ENCODE measurements at places on chromosomes 7 and 10. TPM values are rescaled to one million over a fixed set of nuclear protein-coding genes. Genes with fewer than 3 reads are reported as not detected.

The IQUB gene
- not detected for total RNA-seq

The TMEM120A gene
- 41.5 TPM for total RNA-seq

The DNTT gene
- not detected for total RNA-seq

The ADAM8 gene
- 70.0 TPM for total RNA-seq

The DDC gene
- not detected for total RNA-seq

The ZNF438 gene
- 2.9 TPM for total RNA-seq

The LRRN3 gene
- 101 TPM for total RNA-seq

The C10orf105 gene
- total RNA-seq, result 0.04 TPM

DNA sequence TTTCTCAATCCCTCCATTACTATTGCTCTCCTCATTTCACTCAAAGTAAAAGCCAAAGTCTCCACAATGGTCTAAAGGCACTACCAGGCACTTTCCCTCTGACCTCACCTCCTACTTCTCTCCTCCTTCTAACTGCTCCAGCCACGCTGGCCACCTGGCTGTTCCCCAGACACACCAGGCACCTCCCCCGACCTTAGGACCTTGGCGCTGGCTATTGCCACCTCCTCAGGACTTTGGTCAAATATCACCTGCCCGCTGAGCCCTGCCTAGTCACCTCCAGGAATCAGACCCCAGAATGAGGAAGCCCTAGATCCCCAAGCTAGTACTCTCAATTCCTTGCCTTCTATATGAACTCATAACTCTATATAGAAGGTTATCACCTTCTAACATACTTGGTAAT lies 66.2 kb upstream of the STEAP1B start:
- no peak overlapping the region for H3K27ac ChIP-seq
- no peaks in the 10 kb centered on the region for H3K36me3 ChIP-seq
- H3K27me3 ChIP-seq, result no peaks in the 10 kb centered on the region
- H3K4me3 ChIP-seq, result no peak overlapping the region

GRCh38 chr7:141785706-141786552 lies 4.1 kb upstream of the TAS2R5 start:
- no peak for DNase-seq
- peaks cover 5% of the 10 kb centered on the region for H3K36me3 ChIP-seq
- H3K27me3 ChIP-seq, result no peaks in the 10 kb centered on the region

GRCh38 chr7:106290319-106290718 lies 5.5 kb upstream of the NAMPT start:
- H3K27me3 ChIP-seq, result no peaks in the 10 kb centered on the region
- H3K36me3 ChIP-seq, result no peaks in the 10 kb centered on the region
- H3K4me3 ChIP-seq, result no peak overlapping the region
- H3K4me1 ChIP-seq, result peaks cover 7% of the 10 kb centered on the region

- H3K4me3 ChIP-seq, result no peak overlapping the region
- no peaks in the 10 kb centered on the region for H3K27me3 ChIP-seq
- no peak for DNase-seq
- no peaks in the 10 kb centered on the region for H3K4me1 ChIP-seq
- no peaks in the 10 kb centered on the region for H3K36me3 ChIP-seq
These were observed 374.0 kb downstream of the CALN1 start for GRCh38 chr7:72038022-72038732.

GRCh38 chr10:89837165-89838043 lies 136.0 kb downstream of the KIF20B start:
- peak; percentile 34 for DNase-seq
- no peaks in the 10 kb centered on the region for H3K4me1 ChIP-seq
- H3K36me3 ChIP-seq, result no peaks in the 10 kb centered on the region
- H3K27ac ChIP-seq, result no peak overlapping the region
- H3K27me3 ChIP-seq, result no peaks in the 10 kb centered on the region

GRCh38 chr7:126820925-126821324 lies 431.8 kb downstream of the GRM8 start:
- no peak overlapping the region for H3K27ac ChIP-seq
- H3K4me1 ChIP-seq, result no peaks in the 10 kb centered on the region
- H3K27me3 ChIP-seq, result no peaks in the 10 kb centered on the region
- H3K4me3 ChIP-seq, result no peak overlapping the region
- no peaks in the 10 kb centered on the region for H3K36me3 ChIP-seq
- no peak for DNase-seq

GRCh38 chr10:89301721-89302445 lies at the start of gene IFIT2:
Gene IFIT2, plus strand, starts transcription at chr10:89302046. Its CDS starts 78 bp downstream, at chr10:89302124.
- H3K4me1 ChIP-seq, result peaks cover 28% of the 10 kb centered on the region
- no peak for DNase-seq
- no peaks in the 10 kb centered on the region for H3K27me3 ChIP-seq
- peak within 1 kb of the TSS; percentile 87 for H3K4me3 ChIP-seq
- peaks cover 13% of the 10 kb centered on the region for H3K36me3 ChIP-seq
- peak within 1 kb of the TSS; percentile 72 for H3K27ac ChIP-seq

DNA sequence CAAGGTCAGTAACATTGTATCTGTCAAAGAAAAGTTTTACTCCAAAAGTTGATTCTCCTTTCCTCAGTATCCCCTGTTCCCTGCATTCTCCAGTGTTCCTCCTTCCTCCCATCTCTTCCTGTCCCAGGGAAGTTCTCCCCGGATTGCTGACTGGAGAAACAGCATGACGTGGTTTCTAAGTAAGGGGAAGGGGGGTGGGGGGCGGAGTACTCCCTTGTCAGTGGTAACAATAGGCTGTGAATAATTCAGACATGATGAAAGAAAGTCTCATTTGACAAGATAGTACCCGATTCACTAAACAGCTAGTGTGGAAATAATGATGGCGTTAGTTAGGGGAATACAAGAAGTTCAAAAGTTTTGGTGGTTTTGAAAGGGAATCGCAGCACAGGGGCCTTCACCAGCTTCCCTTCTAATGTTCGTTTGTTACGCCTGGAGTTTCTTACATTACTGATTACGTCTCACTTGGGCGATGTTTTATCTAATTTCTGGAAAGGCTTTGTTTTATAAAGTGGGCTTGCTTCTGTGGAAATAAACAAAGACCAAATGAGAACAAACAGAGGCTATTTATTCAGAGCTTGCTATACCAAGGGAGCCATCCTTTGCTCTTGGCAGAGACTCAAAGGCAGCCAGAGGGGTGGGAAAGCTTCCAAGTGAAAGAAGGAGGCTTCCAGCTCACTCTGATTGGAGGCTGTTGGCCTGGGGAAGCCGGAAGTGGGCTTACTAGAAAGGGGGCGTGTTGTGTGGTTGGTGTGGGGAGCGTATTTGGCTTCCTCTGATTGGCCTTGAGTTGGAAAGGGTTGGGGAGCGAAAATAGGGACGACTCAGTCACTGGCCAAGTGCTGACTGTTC lies 453.7 kb downstream of the SDK1 start:
- no peak overlapping the region for H3K4me3 ChIP-seq
- H3K36me3 ChIP-seq, result no peaks in the 10 kb centered on the region
- no peaks in the 10 kb centered on the region for H3K27me3 ChIP-seq
- no peak for DNase-seq

DNA sequence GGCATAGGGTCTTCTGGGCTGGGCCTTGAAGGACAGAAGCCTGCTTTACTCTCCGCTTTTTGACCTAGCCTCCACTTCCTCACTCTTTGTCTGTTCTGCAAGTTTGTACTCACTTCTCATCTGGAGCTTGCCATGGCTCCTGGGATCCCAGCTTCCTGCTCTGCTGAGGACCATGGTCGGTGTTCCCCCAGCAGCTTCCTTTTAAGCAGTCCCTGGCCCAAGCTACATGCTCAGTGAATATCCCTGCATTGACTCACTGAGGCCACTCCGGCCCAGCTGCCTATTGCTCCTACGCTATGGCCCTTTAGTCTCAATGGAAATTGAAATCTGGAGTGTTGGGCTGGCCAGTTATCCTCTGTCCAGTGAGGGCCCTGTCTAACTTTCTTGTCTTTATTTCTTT lies 427.7 kb downstream of the RPS24 start:
- H3K27ac ChIP-seq, result no peak overlapping the region
- H3K4me1 ChIP-seq, result no peaks in the 10 kb centered on the region
- DNase-seq, result no peak
- no peaks in the 10 kb centered on the region for H3K27me3 ChIP-seq
- no peak overlapping the region for H3K4me3 ChIP-seq

DNA sequence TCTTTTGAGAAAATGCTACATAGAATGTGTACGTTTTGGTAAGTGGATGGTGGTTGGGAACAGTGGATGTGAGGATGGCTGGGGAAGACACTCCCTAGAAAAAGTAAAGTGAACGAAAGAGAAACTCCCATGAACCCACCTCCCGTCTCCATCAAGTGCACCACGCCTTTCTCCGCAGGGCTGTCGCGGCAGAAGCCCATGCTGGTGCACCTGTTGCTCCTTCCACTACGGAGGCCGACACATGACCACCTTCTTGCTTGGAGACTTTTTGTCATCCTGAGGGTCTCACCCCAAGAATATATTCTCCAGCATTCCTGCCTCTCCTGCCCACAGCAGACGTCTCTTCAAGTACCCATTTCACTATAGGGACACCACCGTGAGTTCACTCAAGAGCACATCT lies 630.4 kb upstream of the PFKP start:
- DNase-seq, result no peak
- no peaks in the 10 kb centered on the region for H3K27me3 ChIP-seq
- H3K36me3 ChIP-seq, result no peaks in the 10 kb centered on the region
- H3K27ac ChIP-seq, result no peak overlapping the region

- DNase-seq, result no peak
- H3K4me3 ChIP-seq, result no peak overlapping the region
- H3K4me1 ChIP-seq, result no peaks in the 10 kb centered on the region
- H3K36me3 ChIP-seq, result no peaks in the 10 kb centered on the region
- H3K27ac ChIP-seq, result no peak overlapping the region
These were observed 103.9 kb upstream of the STK17A start for GRCh38 chr7:43479042-43479441.

- no peak overlapping the region for H3K27ac ChIP-seq
- no peaks in the 10 kb centered on the region for H3K36me3 ChIP-seq
- no peaks in the 10 kb centered on the region for H3K27me3 ChIP-seq
- DNase-seq, result no peak
These were observed 33.8 kb downstream of the NOLC1 start for GRCh38 chr10:102185811-102186527.

GRCh38 chr7:22945584-22945983 lies 68.3 kb downstream of the HYCC1 start:
- no peaks in the 10 kb centered on the region for H3K27me3 ChIP-seq
- H3K4me3 ChIP-seq, result no peak overlapping the region
- H3K4me1 ChIP-seq, result no peaks in the 10 kb centered on the region
- DNase-seq, result no peak
- H3K27ac ChIP-seq, result no peak overlapping the region

- H3K36me3 ChIP-seq, result no peaks in the 10 kb centered on the region
- H3K27me3 ChIP-seq, result no peaks in the 10 kb centered on the region
- H3K4me1 ChIP-seq, result peaks cover 75% of the 10 kb centered on the region
These were observed 2.5 kb downstream of the VOPP1 start for GRCh38 chr7:55569797-55570196.

DNA sequence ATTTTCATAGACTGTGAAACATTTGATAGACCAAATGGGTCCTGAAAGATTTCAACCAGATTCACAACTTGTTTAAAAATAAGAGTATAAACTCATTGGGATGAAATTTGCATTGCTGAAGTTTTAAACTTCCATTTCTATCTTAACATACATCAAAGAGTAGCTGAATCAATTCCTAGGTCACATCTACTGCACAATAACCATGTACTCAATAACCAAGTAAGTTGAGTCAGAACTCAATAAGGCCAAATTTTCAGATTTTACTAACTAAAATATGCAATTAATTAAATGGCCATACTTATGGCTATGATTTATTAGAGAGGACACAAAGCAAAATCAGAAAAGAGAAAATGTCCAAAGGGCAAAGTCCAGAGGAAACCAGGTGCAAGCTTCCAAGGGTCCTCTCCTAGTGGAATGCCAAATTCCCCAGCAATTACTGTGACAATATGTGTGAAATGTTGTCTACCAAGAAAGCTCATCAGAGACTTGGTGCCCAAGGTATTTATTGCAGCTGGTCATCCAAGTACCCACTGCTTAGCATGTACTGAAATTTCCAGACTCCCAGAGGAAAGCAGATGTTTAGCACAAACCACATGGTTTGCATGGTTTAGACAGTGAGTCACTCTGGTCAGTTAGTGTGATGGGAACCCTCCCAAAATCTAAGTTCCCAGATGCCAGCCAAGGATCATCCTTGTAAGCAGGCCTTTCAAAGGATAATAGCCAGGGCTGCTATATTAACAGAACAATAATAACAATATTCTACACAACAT lies 238.9 kb downstream of the IPMK start:
- H3K27me3 ChIP-seq, result no peaks in the 10 kb centered on the region
- no peak for DNase-seq
- H3K4me3 ChIP-seq, result no peak overlapping the region
- no peaks in the 10 kb centered on the region for H3K36me3 ChIP-seq
- H3K4me1 ChIP-seq, result no peaks in the 10 kb centered on the region
- no peak overlapping the region for H3K27ac ChIP-seq

GRCh38 chr7:23076772-23077171 lies 28.8 kb upstream of the KLHL7 start:
- H3K36me3 ChIP-seq, result no peaks in the 10 kb centered on the region
- DNase-seq, result no peak
- no peaks in the 10 kb centered on the region for H3K27me3 ChIP-seq
- no peaks in the 10 kb centered on the region for H3K4me1 ChIP-seq
- H3K27ac ChIP-seq, result no peak overlapping the region
- no peak overlapping the region for H3K4me3 ChIP-seq

DNA sequence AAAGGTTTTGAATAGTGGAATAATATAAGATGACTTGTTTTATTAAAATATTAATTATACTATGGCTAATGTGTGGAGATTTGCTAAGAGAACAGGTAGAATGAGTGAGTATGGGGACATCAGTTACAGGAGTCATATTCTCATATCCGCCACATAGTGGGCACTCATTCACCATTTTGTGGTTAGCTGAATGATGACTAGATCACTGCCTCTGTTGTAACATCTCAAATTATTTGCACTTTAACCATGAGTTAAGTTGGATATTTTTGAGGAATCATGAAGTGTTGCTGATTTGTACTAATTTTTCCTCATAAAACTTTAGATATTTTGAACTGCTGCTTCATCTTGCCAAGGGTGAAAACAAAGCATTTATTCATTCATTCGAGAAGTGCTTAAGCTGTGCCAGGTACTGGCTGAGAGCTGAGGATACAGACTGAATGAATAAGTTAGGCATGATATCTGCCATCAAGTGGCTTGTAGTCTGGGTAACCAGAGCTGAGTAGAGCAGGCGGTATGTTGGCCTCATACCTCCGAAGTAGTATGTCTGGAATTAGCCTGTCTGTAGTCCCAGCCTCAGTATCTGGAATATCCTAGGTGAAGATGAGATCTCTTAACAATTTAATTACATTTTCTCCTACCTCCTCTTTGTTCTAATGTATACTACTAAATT lies 100.5 kb downstream of the ZEB1 start:
- no peaks in the 10 kb centered on the region for H3K4me1 ChIP-seq
- no peak overlapping the region for H3K27ac ChIP-seq
- H3K4me3 ChIP-seq, result no peak overlapping the region
- H3K36me3 ChIP-seq, result no peaks in the 10 kb centered on the region
- H3K27me3 ChIP-seq, result no peaks in the 10 kb centered on the region
- no peak for DNase-seq

DNA sequence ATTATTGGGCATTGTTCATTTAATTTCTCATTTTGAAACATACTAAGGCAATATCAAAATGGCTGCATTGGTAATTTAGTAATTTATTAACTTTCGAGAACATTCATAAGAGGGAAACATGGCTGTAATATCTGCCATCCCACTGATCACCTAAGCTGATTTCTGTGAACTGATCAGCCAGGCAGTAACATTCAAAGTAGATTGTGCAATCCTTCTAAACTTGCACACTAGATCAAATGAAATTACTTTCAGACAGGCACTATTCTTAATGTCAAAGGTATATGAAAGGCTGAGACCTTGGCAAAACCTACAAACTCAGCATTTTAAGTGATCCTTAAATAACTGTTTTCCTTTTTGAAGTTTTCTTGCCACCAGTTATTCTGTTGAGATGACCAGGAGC lies 290.7 kb downstream of the CACNA2D1 start:
- no peak for DNase-seq
- H3K27ac ChIP-seq, result no peak overlapping the region
- no peaks in the 10 kb centered on the region for H3K4me1 ChIP-seq
- no peak overlapping the region for H3K4me3 ChIP-seq
- H3K36me3 ChIP-seq, result no peaks in the 10 kb centered on the region
- no peaks in the 10 kb centered on the region for H3K27me3 ChIP-seq
